ENCODE measurements at places on chromosomes 2 and 18. TPM values are rescaled to one million over a fixed set of nuclear protein-coding genes. Genes with fewer than 3 reads are reported as not detected.

- H3K27ac ChIP-seq, result no peak overlapping the region
- no peaks in the 10 kb centered on the region for H3K27me3 ChIP-seq
- no peaks in the 10 kb centered on the region for H3K4me1 ChIP-seq
Observed at GRCh38 chr2:57453945-57454344, 592.7 kb upstream of the VRK2 start.

DNA sequence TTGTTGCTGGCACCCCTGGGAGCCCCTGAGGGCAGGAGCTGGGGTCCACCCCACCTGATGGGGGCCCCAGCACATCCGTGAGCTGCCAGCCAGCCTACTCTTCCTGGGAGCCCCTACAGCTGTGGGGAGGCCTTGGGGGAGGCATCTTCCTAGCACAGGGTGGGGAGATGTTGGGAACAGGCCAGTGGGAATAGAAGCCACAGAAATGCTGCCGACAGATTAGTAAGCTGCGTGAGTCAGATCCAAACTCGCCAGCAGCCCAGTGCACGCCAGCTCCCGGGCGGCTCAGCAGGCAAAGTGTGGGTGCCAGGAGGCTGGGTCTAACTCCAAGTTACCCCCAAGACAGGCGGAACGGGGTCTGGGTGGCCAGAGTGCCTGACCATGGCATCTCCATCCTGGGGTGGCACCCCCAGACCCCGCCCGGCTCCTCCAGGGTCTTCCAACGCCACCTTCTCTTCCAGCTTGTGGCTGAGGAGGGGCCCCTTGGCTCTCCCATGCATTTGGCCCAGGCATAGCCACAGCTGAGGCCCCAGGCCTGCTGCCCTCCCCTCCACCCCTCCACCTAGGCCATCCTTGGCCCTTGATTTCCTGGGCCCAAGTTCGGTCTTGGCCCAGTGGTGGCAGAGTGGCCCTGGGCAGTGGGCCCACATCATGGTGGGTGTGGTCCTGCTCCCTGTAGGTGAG, 15.3 kb downstream of the CROCC2 start:
- H3K27ac ChIP-seq, result no peak overlapping the region
- H3K4me1 ChIP-seq, result peaks cover 13% of the 10 kb centered on the region
- peak; percentile 49 for DNase-seq
- no peak overlapping the region for H3K4me3 ChIP-seq
- no peaks in the 10 kb centered on the region for H3K36me3 ChIP-seq
- H3K27me3 ChIP-seq, result peaks cover 9% of the 10 kb centered on the region

DNA sequence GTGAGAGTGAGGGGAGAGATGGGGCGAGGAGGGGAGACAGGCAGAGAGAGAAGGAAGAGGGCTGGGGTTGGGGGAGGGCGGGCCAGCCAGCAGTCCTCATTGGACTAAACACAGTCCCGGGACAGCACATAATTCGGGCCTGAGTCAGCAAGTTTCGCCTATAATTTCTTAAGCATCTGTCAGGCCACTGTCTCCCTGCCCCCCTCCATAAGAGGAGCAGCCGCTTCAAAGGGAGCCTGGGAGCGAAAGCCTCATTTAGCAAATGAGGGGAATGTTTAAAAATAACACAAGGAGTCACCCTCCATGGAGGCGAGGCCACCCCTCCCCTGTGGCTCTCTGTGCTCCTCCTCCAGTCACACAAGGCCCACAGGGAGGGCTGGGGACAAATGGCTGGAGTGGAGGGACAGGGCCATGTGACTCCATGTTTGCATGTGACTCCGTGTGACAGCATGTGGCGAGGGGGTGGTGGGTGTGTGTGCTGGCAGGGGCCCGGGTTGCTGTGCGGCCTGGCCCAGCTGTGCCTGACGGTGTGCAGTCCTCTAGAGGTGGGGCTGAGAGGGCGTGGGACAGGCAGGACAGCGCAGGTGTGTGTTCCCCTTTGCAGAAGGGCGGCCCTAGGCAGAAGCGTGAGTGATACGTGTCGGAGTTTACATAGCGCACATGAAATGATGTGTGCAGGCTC, 162.4 kb downstream of the CELF4 start:
- peak; percentile 46 for DNase-seq
- no peak overlapping the region for H3K4me3 ChIP-seq
- no peaks in the 10 kb centered on the region for H3K36me3 ChIP-seq

The GDF7 gene
- total RNA-seq, result 0.58 TPM

Measured in left ventricle myocardium inferior (tissue), 1 donor.